ENCODE measurements at places on chromosomes 5 and 9.

DNA sequence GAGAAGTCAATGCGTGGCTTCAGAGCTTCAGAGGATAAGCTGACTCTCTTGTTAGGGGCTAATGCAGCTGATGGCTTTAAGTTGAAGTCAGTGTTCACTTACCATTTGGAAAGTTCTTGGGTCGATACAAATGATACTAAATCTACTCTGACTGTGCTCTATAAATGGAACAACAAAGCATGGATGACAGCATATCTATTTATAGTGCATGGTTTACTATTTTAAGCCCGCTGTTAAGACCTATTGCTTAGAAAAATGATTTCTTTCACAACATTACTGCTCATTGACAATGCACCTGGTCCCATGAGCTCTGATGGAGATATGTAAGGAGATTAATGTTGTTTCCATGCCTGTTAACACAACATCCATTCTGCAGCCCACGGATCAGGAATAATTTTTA is 435.7 kb downstream of the MAT2B start:
- no peak for DNase-seq

GRCh38 chr9:124285903-124286291 is 28.1 kb downstream of the NEK6 start:
- DNase-seq: peak; percentile 99

GRCh38 chr5:12883395-12883794 is 979.1 kb upstream of the CTNND2 start:
- no peak for DNase-seq

GRCh38 chr5:179907556-179908324 is at the start of gene TBC1D9B:
TSS of gene TBC1D9B (minus strand) at chr5:179907897. CDS start at chr5:179907821, 76 bp downstream.
- DNase-seq: peak; percentile 50

GRCh38 chr9:137058521-137059234 is 4.8 kb upstream of the ENTPD2 start:
- no peak for DNase-seq

DNA sequence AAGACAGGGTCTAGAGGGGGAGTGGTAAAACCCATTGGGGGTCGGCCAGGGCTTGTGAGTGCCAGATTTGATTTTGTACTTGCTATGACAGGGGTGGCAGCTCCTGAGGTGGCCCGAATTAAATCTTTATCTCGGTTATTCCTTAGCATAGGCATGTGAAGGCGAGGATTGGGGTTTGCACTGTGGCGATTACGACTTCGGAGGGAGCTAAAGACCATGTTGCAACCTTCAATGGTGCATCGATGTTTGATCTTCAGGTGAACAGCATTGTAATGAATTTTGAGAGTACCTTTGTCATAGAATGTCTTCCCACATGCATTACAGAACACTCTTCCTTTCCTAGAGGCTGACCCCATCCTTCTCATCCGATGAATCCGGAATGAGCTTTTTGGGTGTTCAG is 433.9 kb downstream of the BNC2 start:
- no peak for DNase-seq

- no peak for DNase-seq
Measured at GRCh38 chr5:7426284-7426683, 30.3 kb downstream of the ADCY2 start.

GRCh38 chr5:129244478-129244877 is 149.9 kb downstream of the ISOC1 start:
- peak; percentile 71 for DNase-seq

DNA sequence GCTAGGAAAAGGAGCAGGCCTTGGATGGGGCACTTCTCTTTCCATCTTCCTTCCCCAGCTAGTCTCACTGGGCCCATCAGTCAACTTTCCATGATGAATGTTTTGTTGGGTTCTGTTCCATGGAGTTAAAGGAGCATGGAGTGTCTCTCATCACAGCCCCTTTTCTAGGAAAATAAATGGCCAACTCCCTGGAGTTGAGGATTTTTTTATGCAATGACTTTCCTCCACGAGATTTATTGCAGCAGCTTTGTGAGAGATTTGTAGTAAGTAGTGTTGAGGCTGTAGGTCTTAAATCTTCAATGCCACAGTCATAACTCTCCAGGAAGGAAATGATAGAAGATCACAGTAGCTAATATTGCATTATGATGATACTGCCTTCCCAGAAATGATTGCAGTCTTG is 45.6 kb upstream of the SLC44A1 start:
- no peak for DNase-seq
